ENCODE measurements at places on chromosomes 2 and 18.

DNA sequence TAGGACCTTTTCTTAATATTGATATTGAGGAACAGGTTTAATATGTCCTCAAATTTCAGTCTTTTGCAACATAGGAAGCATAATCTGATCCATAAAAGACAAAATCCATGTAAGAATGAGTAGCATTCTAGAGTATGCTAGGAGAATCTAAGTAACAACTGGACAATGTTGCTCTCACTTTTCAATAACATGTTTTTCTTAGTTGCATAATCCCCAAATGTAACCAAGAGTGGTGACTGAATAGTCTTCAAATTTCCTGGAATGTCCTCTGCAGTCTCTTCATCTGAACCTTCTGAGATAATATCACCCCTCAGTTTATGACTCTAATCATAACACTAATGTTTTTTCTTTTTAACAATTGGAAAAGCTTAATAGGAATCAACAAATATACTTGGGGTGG is 110.0 kb upstream of the ZEB2 start:
- no peak for DNase-seq

- no peak for DNase-seq
Observed at GRCh38 chr18:68694316-68694715, 20.6 kb downstream of the TMX3 start.

GRCh38 chr2:54771166-54771885 is 47.9 kb downstream of the EML6 start:
- DNase-seq: peak; percentile 56

DNA sequence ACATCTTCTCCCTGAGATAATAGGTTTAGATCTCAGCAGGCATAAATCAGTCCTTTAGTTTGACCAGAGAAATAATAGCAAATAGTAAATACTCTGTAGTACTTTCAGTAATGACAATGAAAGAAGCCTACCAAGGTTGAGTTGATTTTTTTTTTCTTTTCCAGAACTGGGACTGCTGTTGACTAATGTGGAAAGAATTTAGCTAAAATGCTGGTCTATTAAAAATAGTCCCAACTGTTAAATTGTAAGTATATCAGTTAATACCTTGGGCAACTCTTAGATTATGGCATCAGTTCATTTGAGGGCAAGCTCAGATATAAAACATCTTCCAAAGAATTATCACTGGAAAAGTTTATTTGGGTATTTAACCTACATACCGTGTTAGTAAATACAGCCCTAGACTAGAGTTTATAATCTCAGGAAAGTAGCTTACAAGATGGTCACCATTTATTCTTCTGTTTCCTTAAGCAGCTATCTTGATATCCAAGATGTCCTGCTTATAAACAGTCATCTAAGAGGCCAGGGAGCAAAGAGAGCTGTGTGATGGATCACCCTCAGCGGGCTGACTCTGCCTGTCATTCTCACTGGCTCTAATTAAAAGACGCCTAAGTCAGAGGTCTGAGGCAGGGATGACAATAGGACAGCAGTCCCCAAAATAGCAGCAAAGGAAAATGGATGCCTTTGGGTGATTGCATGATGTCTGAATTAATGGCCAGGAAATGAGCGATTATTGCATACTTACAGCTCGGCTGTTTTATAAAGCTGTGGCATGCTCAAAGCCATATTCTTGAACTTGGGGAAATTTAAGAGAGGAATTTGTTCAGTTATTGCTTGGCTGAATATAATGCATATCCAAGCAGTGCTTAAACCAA is 121.3 kb downstream of the MTX2 start:
- peak; percentile 20 for DNase-seq

DNA sequence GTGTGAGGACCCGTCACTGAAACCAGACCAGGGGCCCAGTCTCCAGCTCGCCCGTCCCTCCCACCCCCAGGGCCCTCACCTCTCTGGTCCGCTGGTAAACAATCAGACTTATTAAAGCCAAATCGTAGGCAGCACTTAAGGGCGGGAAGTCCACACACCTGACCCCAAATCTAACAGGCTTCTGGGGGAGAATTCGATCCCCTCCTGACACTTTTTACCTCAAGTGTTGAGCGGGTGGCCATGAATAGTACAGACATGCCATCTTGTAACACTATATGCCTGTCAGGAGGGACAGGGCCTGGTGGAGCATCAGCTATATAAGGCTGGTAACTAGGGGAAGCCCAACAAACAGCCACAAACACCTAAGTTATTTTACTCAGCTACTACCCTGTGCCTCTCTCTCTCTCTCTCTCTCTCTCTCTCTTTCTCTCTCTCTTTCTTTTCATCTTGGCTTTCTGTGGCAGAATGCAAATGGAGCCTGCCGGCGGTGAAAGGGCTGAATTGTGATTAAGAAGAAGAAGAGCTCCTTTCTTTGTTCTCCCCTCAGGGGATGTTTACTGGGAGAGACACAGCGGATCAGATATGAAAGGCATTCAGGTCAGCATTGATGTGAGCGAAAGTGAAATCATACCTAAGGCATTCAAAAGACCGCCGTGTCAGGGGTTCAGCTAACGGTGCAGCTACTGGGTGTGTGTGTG is 9.5 kb downstream of the ZEB2 start:
- peak; percentile 75 for DNase-seq

- DNase-seq: no peak
Observed at GRCh38 chr2:118991554-118991953, 49.6 kb downstream of the MARCO start.

DNA sequence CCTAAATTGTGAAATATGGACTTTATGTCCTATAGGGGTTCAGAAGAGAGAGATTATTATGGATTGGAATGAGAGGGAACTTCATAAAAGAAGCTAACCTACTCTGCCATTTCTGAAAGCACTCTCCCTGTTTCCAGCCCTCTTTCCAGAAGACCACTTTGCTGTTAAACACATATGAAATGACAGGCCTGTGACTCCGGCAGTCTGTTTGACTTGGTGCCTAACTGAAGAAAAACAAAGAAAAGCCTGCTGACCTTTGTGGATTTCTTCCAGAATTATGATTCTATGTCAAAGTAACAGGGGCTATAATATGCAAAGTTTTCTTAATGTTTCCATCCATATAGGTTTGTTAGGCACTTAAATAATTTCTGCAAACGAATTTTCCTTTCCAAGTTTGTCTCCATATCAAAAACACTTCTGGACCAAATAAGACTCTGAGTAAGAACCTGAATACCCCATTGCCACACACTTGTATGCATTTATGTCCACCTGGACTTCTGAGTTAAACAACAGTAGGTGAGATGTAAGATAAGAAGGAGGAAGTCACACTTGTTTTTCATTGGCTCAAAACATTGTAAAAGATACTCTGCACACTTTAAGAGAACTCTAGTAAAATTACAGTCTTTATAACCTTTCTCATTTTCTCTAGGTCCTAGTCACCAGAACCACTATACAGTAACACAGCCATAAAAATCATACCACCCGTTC is 111.7 kb downstream of the PIEZO2 start:
- DNase-seq: no peak

DNA sequence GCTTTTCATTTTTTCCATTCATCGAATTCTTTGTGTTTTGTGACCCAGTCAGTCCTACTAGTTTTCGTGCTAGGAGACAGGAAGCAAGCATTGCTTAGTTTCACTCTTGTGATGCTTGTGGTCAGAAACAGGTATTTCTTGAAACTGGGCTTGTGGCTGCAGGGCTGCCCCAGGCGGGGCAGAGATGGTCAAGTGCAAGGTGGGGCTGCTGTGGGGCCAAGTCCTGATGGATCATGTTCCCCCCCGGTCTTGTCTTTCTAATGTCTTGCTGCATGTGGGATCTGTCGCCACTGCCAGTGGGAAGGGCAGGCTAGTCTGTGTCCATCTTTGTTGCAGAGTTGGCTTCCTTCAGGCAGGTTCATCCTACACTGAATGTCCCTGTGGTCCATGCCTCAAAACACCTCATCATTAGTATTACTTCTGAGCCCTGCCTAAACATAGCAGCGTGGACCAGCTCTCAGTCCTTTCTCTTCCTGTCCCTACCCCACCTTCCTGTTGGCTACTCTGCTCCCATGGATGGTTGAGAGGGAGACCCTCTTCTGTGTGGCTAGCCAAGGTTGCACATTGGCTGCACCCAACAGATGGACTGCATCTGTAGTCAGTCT is 38.7 kb downstream of the INPP4A start:
- DNase-seq: no peak

DNA sequence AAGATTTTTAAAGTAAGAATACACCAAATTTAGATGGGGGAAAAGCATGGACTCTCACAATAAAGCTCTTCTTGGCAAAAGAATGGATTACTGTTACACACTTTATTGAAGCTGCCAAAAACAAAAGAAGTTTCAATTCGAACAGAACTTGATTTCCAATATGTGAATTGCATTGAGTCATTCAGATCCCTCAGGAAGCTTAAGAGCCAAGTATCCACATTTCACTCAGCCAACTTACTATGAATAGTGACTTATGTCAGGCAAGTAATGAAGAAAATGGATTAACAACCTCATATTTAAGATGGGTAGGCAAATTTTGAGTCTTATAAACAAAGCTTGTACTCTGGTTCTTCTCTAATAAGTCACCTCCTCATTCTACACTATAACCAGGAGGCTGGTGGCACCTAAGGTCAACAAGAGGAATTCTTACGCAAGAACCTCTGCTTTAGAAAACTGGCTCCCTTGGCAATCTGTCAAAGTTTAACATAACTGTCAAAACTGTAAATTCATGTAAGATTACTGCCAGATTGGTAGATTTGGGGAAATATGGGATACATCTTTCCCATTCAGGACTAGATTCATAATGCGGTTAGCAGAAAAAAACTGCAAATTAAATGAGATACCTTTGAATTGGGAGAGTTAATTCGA is 6.0 kb downstream of the HADHA start:
- peak; percentile 35 for DNase-seq

GRCh38 chr2:68835621-68836020 is 35.6 kb downstream of the BMP10 start:
- DNase-seq: no peak

DNA sequence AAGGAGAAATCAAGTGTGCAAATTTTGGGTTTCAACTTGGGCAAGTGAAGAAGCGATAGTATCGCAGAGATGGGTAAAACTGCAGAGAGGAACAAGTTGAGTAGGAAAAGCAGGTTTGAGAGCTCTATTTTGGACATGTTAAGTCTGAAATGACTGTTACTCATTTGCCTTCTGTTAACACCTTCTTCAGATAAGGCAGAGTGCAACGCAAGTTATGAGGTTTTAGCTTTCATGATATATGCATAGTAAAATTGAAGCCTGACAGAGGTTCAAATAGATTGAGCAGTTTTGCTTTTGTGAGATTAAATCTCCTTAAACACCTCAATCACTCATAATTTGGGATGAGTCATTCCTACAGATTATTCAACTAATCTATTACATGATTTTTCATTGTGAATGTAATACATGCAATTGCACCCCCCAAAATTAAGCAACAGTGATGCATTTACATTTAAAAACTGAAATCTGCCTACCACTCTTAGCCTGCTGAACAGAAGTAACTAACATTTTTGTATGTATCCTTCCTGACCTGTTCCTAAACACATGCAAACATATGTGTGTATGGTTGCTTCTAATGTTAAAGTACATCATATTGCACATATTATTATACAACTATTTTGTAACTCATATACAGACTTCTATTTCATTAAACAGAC is 575.4 kb downstream of the ARHGAP15 start:
- DNase-seq: no peak

GRCh38 chr2:41061356-41061755 is 609.5 kb upstream of the SLC8A1 start:
- DNase-seq: peak; percentile 76

DNA sequence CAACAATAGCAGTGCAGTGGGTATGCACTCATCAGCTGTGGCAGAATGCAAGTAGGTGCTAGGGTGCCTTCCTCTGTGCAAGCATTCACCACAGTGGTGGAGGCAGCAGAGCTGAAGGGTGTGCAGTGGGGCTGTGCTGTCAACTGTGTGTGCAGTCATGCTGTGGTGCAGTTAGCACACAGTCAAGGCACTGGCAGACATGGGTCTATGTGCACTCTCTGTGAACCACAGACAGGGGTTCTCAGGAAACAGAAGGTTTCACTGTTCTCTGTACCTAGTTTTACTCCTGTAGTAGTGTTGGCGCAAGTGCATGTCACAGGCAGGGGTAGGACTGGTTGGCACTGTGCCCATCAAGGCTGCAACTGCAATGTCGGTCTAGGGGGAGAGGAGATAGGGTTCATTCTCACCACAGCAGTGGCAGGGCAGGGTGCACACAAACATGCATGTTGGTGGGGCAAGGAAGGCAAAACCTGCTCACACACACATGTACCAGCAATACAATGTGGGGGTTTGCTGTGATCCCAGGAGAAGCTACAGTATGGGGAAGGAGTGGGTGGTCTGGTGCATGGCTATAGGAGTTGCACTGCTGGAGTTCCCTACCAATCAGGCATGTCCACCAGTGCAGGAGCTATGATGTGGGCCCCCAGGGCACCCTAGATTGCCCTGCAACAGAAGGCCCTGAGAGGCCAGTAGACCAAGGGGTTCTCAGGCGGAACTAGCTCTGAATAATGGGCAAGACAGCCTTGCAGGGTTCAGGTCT is 242.7 kb upstream of the DDX18 start:
- no peak for DNase-seq

DNA sequence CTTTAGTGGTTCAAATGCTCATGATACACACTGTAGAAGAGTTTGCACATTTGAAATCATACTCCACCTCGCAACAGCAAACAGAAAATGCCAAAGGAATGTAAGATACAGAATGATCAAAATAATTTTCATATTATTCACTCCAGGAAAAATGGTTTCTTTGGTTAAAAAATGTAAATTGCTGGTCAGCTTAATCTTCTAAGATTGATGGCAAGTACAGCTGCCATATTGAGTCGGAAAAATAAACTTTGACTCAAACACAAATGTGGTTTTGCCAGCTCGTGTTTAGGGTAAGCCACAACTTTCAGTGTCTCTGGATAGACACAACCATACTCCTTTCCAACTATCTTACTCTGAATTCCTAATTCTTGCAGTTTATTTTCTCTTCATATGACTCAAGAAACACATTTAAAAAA is 154.9 kb upstream of the SMIM21 start:
- no peak for DNase-seq

GRCh38 chr18:68083131-68083530 is 566.6 kb upstream of the DSEL start:
- peak; percentile 21 for DNase-seq
